Endodermal cell (in vitro differentiated cells): ENCODE measurements at places on chromosomes 1 and 21.

- no peak for DNase-seq
Measured at GRCh38 chr1:181151378-181152326, 63.2 kb downstream of the IER5 start.

DNA sequence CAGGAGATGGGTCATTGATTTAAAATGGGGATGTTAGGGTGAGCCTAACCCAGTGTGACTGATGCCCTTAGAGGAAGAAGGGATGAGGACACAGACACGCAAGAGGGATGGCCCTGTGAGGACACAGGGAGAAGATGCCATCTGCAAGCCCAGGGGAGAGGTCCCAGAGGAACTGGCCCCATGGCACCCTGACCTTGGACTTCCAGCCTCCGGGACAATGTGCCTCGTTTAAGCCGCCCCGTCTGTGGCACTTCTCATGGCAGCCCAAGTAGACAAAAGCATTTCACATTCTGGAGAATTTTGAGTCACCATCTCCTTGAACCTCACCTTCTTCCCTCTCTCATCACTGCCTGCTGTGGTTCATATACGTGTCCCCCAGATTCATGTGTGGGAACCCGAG is 20.1 kb upstream of the PCBP3 start:
- DNase-seq = peak; percentile 5

DNA sequence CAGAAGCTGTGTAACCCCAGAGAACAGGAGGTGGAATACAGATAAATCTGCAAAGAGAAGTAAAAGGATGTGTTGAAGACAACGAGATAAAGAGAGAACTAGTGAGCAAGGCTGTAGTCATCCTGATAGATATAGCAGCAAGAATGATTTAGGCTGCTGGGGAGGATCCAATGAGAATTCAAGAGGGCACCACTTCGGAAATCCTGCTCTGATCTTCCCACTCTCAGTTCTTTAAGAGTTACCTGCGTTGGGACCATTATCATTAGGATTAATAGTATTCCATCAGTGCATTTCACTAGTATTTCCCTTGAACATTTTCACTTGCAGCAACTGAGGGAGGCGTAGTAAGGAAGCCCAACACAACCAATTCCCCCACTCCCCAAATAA is at the start of gene BRINP3:
TSS of gene BRINP3 (minus strand) at position 103 of the 387 bp plus-strand sequence.
- DNase-seq = no peak

- no peak for DNase-seq
Measured at GRCh38 chr1:161074676-161075368, 5.1 kb upstream of the ARHGAP30 start.

- DNase-seq = no peak
Measured at GRCh38 chr1:113991467-113991997, 12.3 kb downstream of the OLFML3 start.

DNA sequence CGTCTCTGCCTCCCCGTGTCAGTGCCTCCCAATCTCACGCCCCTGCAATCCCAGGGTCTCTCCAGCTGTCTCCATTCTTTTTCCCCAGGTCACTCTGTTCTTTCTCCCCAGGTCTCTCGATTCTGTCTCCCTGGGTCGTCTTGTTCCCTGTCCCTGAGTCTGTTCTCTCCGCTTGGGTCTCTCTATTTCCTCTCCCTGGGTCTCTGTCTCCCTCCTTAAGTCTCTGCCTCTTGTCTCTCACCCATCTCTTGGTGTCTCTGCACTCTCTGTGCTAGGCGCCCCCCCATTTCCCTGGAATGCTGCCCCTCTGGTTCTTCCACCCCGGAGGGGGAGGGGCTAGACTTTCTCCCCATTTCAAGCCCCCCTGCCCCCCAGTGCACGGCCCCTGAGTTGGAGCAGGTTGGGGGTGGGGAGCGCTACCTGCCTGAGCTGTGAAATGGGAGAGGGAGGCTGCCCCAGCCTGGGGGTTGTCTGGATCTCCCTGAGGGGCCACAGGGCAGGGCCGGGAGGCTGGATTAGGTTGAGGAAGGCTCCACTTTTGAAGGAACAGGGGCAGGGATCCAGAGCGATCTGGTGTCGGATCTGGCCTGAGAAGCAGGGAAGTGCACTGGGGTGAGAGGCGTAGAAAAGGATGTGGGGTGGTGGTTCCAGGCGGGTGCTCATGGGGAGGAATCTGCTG is 1.4 kb downstream of the PTPRF start:
- peak; percentile 82 for DNase-seq

DNA sequence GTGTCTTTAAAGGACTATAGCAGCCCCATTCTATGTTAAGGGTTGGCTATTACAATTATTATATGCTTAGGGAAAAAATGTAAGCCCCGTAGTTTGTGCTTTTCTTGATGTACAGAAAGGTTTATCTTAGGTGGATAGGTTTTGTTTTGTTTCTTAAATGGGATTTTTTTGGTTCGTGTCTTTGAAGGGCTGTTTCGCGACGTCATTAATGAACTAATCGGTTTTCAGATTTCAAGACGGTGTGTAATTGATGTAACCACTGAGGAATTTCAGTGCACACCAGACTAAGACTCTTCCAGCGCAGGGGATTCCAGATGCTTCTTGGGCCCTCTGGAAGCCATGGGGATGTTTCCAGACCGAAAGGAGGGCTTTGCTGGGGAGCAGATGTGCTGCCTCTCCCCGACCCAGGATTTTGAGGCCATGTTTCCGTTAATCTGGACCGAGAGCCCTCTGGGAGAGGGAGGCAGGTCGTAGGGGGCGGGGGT is 4.8 kb upstream of the SIM2 start:
- DNase-seq = peak; percentile 57

- peak; percentile 80 for DNase-seq
Measured at GRCh38 chr1:168135921-168136708, 615 bp downstream of the GPR161 start.

GRCh38 chr1:200290010-200290685 is 119.7 kb downstream of the ZNF281 start:
- peak; percentile 85 for DNase-seq

GRCh38 chr1:76615253-76616035 is 251.8 kb upstream of the ST6GALNAC5 start:
- no peak for DNase-seq

DNA sequence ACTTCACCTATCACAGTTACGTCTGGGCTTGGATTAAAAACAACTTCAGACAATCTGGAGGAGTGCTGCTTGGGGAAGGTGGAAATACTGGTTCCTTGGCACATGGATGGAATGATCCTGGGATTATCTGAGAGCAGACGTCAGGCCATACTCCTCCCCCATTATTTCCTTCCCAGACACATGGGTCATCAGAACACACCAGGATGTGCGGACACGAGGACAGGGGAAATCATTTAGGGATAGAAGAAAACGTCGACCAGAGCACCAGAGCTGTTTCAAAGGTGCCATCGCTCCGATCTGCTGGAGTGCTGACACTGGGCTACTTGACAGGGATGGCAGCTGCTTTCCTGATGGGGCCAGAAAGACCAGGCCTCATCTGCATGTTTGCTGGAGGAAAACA is 31.8 kb upstream of the ANGPTL7 start:
- DNase-seq = no peak

GRCh38 chr1:14970115-14970798 is 183.3 kb upstream of the TMEM51 start:
- DNase-seq = peak; percentile 63

DNA sequence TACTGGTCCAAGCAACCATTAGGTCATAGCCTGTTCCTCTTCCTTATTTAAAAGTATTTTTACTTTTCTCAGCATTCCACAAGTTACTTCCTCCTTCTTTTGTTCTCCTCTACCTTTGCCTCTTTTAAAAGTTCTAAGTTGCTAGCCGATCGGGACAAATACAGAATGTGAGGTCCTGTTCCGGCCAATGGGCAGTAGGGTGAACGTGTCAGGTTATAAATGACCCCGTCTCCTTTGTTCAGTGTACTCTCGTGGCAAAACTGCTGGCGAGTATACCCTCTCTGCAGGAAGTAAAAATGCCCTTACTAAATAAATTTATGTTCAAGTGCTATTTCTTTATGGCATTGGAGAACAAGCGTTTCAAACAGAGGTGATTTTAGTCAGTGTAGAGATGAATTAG is 2.5 kb downstream of the ADCY10 start:
- DNase-seq = no peak
